ENCODE measurements at places on chromosomes 5 and 9.

DNA sequence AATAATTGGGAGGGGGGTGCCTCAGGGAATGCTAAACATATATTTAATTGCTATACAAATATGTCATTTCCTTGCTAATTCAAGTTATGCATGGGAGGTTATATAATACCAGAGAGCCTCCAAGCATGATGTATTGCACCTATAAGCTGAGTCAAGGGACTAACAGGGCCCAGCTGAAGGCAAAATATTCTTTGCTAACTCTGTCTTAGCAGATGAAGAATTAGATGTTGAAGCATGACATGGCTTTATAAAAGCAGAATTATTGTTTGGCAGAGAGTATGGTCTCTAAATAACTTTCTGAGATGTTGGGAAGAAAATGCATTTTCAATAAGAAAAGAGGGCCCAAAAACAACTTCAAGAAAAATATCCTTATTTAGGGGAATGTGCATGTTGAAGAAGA lies 60.4 kb downstream of the SGCD start:
- DNase-seq = peak; percentile 12

DNA sequence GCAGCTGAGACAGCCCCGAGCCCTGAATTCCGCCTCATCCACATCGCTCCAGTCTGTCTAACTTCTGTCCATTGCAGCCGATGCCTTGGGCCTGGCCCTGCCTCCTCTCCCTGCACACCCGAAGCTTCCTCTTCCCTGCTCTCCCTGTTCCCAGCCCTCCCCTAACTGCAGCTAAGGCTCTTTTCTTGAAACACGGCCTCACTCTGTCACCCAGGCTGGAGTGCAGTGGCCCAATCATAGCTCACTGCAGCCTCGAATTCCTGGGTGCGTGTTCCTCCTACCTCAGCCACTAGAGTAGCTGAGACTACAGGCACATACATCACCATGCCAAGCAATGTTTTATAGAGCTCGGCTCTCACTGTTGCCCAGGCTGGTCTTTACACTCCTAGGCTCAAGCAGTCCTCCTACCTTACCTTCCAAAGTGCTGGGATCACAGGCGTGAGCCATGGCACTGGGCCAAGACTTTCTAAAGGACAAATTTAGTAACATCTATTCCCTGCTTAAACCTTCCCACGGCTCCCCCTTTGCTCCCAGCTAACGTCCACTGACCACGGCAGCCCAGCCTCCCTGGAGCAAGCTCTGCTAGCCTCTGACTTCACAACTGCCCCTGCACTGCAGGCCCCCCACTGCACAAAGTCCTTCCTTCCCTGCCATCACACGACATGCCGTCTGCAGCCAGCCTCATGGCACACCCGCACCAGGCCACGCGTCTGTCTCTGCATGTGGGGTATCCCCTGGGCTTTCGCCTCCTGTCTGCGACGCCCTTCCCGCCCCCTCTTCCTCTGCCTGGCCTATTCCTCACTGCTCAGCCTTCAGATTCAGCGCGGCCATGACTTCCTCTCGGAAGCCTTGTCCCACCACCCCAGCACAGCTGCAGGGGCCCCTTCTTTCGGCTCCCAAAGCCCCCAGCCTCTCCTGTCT lies 28.6 kb downstream of the LAMC3 start:
- no peak for DNase-seq

DNA sequence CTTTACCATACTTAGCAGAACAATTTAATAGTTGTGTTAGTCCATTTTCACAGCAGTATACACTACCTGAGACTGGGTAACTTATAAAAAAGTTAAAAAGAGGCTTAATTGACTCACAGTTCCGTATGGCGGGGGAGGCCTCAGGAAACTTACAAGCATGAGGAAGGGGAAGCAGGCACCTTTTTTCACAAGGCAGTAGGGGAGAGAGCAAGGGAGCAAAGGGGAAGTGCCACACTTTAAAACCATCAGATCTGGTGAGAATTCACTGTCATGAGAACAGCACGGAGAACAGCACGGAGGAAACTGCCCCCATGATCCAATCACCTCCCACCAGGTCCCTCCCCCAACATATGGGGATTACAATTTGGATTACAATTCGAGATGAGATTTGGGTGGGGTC lies 269.9 kb downstream of the MTRR start:
- DNase-seq = no peak

GRCh38 chr5:150158170-150158949 lies 2.7 kb upstream of the PDGFRB start:
- DNase-seq = no peak

DNA sequence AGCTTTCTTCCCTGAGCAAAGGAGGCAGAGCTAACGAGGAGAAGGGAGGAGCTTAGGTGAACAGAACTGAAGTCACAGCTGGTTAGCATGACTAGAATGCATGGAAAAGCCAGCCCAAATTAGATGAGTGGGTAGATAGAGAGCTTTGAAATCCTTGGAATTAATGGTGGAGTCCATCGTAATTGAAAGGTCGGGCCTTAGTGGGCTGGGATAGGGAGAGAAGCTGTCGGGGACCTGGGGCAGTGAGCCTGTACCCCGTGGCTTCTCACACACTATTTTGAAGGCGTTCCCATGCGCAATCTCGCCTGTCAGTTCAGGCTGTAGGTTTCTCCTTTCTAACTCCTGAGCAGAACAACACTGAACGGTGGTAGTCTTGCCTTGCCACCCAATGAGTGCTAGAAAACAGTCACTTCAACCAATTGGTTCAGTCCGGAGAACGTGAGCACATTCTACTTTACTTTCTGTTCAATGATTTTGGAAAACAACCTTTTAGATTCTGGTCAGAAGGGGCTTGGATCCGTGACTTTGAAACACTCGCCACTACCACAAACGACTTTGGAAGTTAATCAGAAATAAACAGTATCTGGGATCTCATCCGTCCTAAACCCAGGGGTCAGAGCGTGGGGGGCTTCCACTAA lies 655 bp upstream of the RAI14 start:
- DNase-seq = no peak

DNA sequence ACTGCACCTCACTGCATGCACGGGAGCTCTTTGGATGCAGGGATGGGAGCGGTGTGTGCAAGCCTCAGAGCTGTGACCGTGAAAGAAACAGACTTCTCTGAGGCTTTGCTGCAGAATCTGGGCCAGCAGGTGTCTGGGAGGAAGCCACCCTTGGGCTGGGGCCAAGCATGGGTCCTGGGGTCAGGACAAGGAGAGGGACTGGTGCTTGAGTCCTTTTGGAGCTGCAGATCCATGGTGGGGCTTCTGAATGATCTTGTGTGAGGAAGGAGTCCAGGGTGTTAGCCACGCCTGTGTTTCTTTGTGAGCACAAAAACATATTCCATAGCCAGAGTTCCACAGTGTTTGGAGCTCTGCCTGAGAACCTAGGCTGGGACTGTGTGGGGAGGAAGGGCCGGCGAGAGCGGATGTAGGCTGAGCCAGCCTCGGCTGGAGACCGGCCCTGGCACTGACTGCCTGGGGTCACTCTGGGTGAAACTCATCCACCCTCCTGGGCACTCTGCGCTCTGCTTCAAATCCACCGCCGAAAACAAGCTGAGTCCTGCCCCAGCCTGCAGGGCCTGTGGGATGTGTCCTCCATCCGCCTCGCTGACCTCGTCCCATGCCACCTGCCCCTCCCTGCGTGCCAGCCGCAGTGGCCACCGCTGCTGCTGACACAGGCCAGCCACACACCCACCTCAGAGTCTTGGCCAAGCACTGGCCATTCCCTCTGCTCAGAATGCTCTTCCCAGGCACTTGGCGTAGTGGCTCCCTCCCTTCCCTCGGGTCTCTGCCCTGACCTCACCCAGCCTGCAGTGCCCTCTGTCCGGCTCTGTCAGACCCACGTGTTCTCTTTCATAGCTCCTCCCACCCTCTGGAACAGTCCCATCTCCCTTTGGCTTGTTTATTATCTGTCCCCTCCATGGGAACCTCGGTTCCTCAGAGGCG lies 26.7 kb downstream of the ERGIC1 start:
- no peak for DNase-seq

DNA sequence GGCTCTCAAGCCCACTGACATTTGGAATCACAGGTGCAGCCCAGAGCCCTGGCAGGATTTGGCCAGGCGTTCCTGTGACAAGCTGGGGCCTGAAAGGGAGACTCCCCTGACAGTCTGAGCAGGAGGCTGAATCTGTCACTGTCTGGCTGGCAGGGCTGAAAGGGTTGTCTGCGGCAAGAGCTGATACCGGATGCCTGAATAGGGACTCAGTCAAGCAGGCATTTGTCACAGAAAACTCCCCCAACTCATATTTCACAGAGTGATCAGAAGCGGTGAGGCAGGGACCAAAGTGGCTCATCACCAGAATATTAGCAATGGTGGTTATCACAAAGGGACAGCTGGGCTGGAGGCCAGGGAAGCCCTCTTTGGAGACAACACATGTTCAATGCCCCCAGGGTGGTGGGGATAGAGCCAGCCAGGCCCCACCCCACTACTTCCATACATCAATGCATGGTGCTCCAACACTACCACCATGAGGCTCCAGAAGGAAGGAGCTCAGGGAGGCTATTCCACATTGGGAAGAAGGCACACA lies 295.5 kb downstream of the DTWD2 start:
- DNase-seq = no peak

- no peak for DNase-seq
Observed at GRCh38 chr5:16461026-16461425, 4.6 kb downstream of the ZNF622 start.

GRCh38 chr9:110897943-110898342 lies 140.3 kb downstream of the LPAR1 start:
- DNase-seq = no peak

- DNase-seq = no peak
Observed at GRCh38 chr9:98790842-98791607, 5.3 kb downstream of the ANKS6 start.

GRCh38 chr5:40570408-40571129 lies 109.1 kb upstream of the PTGER4 start:
- no peak for DNase-seq

DNA sequence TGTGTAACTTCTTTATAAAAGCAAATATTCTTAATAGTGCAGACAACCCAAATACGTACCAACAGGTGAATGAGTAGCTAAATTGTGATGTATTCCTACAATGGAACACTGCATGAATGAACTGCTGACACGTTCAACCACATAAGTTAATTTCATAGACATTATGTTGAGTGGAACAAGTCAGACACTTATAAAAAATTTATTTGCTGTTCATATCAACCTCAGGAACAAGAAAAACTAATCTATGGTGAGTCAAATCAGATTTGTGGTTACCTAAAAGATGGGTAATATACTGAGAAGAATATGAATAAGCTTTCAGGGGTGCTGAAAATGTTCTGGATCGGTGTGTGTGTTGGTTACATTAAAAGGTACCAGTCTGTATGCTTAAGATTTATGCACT lies 35.7 kb downstream of the INVS start:
- DNase-seq = no peak

GRCh38 chr5:1824109-1824821 lies 23.1 kb downstream of the NDUFS6 start:
- no peak for DNase-seq

DNA sequence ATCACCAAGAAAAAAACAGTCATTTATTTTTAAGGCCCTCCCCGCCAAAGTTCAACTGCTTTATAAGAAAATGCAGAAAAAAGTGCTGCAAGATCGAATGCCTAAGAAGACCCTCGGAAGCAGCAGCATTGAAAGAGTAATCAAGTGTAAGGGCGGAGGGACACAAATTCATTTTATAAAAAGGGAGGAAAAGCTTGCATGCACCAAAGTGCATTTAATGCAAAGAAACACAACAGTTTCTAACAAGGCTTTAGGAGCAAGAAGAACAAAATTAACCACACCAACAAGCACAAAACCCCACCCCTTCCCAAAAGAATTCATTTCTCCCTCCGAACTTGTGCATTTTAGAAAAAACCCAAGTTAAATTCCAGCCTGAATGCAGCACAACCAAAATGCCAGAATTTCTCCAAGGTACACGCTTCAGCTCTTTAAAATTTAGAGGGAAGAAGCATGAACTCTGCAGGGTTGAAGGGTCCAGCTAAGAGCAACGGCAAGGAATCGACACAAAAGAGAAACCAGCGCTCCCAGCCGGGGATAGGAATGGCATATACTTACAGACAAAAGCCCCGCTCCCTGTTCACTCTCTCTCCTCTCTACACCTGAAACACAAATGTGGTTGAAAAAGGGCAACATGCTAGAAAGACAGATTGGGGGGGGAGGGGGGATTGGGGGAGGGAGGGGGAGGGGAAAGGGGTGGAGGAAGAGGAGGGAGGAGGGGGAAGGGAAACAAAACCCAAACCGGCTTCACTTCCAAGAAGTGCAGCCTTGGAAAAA lies at the start of gene NREP:
TSS of gene NREP (minus strand) at position 614 of the 774 bp plus-strand sequence. CDS start 1,422 bp downstream, outside the sequence.
- no peak for DNase-seq

DNA sequence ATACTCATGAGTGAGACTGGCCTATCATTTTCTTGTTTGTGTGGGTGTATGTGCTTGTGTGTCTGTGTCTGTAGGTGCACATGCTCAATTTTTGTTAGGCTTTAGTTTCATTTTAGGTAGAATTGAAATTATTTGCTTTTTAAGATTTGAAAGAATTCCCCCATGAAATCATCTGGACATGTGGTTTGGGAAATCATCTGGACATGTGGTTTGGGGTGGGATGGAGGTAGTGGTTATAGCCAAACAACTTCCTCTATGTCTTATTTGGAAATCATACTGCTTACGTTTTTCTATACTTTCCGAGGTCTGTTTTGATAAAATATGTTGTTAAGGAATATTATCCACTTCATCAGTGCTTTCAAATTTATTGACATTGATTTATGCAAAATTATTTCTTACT lies 485.4 kb upstream of the CLINT1 start:
- no peak for DNase-seq

DNA sequence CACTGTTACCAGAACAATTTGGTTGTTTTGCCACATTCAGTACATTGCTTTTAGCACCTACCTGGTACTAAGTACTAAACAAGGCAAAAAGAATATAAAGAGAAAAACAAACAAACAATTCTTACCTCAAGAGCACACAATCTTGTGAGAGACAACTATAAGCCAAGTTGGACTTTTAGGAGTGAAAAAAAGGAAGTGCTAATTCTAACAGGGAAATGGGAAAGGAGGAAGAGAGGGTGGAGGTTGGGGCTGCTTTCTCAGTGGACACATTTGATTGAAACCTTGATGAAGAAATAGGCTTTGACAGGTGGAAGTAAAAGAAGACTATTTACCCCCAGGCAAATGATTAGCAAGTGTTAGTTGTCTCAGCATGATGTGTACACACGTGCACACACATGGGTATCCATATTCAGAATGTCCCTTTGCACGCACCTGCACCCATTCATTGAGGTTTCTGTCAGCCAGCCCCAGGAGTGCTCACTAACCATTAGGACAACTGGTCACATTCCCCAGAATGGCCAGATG lies 302.6 kb downstream of the ACTL7B start:
- no peak for DNase-seq

GRCh38 chr9:73152953-73153352 lies 1.3 kb downstream of the ANXA1 start:
- no peak for DNase-seq

DNA sequence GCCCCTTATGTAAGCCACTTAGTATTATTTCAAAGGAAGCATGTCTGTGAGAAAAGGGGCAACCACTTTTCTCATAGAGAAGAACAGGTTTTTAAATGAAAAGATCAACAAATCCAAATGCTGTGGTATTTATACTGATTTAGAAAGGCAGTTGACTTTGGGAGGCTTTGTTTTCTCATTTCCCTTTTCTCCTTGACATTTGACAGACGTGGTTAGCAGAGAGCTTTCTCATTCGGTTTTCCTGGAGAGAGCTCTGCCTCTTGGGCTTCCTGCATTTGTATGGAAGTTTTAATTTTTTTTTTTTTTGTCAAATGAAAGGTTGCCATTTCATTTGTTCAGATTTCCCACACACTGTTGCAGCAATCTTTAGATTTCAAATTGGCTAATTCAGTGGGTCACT lies 62.5 kb downstream of the EXOSC2 start:
- DNase-seq = no peak

GRCh38 chr5:103033696-103034095 lies 86.2 kb downstream of the GIN1 start:
- no peak for DNase-seq

GRCh38 chr5:116559239-116559638 lies 15.4 kb downstream of the SEMA6A start:
- no peak for DNase-seq
